CD4-positive, alpha-beta T cell treated with Interferon alpha-2 for 1 hour (primary cell): ENCODE measurements at places on chromosomes 2 and 18.

- no peak for DNase-seq
Observed at GRCh38 chr2:118980573-118980972, 38.6 kb downstream of the MARCO start.

GRCh38 chr2:26054598-26055348 lies 20.9 kb downstream of the RAB10 start:
- no peak for DNase-seq

DNA sequence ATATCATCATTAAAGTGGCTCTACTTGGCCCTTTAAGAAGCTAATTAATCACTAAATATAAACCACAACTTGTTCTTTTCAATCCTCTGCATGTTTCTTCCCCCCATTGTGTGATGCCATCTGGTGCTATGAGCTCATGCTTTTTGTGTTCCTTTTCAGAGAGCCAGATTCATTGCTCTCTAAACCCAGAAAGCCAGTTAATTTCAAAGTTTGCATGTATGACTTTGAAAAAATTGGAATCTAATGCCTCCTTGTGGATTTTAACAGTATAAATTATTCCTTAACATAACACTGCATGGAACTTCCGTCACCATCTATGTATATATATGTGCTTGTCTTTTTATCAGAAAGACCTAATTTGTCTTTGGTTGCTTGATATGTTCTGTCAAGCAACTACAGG lies 31.1 kb downstream of the TMEM178A start:
- DNase-seq, result no peak

GRCh38 chr18:33440060-33441043 lies at the start of gene CCDC178:
Gene CCDC178 (minus strand): TSS chr18:33440721. CDS start chr18:33412088, 28,633 bp downstream.
- DNase-seq, result no peak

- DNase-seq, result no peak
Observed at GRCh38 chr2:234661175-234661574, 164.3 kb upstream of the ARL4C start.

GRCh38 chr2:145692971-145693478 lies 1173.1 kb upstream of the ZEB2 start:
- DNase-seq, result peak; percentile 27

DNA sequence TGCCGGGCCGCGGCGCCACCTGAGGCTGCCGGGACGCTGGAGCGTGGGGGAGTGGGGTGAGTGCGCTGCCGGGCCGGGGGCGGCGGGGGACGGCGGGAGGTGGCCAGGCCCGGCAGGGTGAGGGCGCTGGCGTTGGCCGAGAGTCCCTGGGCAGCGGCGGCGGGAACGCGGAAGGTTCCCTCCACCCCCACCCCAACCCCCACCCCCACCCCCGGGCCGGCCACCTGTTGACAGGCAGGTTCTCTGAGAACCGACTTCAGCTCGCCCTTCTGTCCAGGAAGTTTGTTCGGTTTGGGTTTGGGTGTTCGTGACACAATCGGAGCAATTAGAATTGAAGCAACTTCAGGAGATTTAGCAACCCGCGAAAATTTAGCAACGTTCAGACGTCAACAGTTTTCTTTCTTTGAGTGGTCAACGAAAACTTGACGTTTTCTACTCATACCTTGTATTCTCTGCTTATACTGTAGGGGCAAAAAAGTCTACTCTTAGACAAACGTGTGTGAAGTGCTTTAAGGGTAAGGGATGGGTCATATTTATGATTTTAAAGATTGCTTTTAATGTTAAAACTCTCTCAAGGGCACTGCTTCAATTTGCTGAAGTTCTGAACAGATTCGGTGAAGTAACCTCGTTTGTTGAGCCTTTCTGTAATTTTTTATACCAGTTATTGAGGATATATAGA lies 9.3 kb downstream of the OTX1 start:
- DNase-seq, result no peak

- no peak for DNase-seq
Observed at GRCh38 chr2:68216454-68217310, 35.6 kb downstream of the PPP3R1 start.

DNA sequence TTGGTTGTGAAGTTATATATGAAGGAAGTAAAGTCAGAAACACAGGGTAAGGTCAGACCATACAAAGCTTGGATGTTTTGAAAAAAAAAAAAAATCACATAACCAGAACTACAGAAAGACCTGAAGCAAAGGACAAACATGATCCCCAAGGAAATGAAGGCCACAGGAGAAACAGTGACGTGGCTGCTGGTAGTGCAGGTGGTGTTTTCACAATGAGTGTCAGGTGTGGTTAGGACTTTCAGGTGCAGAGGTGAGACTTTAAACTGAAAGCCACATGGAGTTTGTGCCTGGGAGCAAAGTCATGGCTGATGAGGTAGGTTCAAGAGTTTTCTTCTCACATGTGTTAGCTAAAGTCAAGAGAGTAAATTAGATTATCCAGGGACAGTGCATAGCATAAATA lies 270.7 kb downstream of the PIEZO2 start:
- no peak for DNase-seq

DNA sequence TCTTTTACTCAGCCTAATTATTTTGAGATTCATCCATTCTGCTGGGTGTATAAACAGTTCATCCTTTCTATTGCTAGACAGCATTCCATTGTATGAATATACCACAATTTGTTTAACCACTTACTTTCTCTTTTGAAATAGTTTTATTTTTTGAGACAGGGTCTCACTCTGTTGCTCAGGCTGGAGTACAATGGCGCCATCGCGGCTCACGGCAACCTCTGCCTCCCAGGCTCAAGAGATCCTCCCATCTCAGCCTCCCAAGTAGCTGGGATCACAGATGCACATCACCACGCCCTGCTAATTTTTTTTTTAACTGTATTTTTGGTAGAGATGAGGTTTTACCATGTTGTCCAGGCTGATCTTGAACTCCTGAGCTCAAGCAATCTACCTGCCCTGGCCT lies 54.5 kb downstream of the USP37 start:
- no peak for DNase-seq

GRCh38 chr2:17591846-17592245 lies 51.4 kb downstream of the VSNL1 start:
- DNase-seq, result no peak

- peak; percentile 69 for DNase-seq
Observed at GRCh38 chr2:47888581-47889280, 17.6 kb downstream of the FBXO11 start.
